Heart left ventricle (tissue), 16 donors: ENCODE measurements at places on chromosomes 6 and 20.

DNA sequence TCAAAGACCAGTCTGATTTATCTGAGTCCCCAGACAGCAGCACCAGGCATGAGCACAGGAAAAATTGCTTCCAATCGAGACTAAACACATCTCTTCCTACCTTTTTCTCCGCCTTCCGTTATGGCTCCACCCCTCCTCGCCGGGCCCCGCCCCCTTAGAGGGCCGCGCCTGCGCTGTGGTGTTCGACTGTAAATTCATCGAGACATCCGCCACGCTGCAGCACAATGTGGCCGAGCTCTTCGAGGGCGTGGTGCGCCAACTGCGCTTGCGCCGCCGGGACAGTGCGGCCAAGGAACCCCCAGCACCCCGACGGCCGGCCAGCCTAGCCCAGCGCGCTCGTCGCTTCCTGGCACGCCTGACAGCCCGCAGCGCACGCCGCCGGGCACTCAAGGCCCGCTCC, 8.9 kb downstream of the REM1 start:
- DNase-seq = no peak

- DNase-seq = peak; percentile 69
Measured at GRCh38 chr6:2450546-2450945, 205.1 kb upstream of the GMDS start.

DNA sequence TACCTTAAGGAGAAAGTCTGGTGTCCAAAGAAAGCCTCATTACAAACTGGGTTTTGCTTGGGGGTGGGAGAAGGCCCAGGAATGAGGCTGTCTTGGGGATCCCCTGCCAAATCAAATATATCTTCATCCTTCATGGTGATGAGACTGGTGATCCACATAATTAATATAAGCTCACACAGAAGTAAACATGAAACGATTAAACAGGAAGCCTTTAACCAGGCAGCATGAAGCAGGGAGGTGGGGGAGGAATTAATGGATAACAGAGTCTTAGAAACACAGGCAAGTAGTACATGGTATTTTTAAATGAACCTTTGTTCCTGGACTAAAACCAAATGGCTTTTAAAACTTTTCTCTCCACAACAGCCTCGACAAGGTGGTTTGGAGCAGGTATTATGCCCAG, 437.5 kb downstream of the TFAP2A start:
- DNase-seq = no peak

DNA sequence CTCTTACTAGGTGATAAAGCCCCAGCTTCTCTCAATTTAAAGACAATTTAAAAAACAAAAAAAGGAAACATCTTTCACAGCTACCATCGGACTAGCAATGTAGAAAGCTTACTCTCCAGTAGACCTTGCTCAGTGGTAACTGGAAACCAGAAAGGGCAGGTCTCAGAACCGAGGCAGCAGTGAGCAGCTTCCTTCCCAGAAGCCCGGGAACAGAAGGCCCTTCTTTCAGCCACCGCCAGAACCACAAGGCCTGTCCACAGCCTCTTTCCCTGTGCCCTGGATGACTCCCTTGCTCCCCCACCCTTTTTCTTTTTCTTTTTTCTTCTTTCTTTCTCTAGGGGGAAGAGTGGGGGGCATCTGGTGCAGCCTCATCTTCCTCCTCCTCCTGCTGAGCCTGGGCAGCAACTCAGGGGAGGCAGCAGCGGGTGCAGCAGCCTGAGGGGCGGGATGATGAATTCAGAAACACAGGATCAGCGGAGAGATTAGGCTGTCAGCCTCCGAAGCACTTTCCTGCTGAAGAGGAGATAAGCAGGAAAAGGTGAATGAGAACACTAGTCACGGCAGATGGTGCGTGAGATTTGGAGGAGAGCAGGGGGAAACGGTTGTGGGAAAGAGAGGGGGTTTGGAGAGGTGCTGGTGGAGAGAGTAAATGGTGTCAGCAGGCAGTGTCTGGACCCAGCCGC, 158.5 kb downstream of the ID4 start:
- DNase-seq = no peak

DNA sequence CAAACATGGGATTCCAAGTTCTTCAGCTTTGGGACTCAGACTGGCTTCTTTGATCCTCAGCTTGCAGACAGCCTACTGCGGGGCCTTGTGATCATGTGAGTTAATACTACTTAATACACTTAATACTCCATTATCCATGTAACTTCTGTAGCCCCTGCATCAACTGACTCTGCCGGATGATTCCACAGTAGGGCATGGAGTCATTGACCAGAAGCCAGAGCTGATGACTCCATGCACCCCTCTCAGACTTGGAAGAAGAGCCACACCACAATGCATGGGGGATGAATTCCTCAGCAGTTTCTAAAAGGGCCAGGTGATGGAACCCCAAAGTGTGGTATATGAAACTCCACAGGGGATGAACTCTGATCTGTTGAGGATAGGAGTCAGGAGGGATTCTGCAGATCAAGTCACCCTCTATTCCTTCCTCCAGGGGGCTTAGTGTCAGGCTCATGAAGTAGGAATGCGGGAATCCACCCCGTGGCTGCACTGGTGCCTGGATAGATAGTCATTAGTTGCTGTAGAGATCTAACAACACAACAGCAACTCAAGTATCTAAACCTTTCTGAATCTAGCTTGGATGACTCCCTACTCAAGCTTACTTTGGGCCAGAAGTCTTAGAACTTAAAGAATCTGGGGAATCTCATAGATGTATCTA, 70.2 kb downstream of the GPR6 start:
- no peak for DNase-seq

DNA sequence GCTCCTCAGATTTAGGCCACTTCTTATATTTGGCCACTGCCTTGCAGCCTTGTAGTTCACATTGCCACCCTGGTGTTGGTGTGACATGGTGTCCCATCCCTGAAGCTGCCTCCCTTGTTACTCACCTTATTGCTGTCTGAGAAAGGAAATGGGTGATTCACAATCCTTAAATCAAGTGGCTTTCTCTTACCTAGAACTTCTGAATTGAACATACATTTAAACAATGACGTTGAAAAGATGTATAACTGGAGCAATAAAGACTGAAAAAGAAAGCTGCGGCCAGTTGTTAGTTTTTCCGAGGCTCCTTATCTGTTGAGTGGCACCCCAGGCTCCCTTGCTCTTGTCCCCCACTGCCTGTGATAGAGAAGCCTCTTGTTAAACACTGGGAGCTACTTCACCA, 28.8 kb upstream of the GNRH2 start:
- no peak for DNase-seq

DNA sequence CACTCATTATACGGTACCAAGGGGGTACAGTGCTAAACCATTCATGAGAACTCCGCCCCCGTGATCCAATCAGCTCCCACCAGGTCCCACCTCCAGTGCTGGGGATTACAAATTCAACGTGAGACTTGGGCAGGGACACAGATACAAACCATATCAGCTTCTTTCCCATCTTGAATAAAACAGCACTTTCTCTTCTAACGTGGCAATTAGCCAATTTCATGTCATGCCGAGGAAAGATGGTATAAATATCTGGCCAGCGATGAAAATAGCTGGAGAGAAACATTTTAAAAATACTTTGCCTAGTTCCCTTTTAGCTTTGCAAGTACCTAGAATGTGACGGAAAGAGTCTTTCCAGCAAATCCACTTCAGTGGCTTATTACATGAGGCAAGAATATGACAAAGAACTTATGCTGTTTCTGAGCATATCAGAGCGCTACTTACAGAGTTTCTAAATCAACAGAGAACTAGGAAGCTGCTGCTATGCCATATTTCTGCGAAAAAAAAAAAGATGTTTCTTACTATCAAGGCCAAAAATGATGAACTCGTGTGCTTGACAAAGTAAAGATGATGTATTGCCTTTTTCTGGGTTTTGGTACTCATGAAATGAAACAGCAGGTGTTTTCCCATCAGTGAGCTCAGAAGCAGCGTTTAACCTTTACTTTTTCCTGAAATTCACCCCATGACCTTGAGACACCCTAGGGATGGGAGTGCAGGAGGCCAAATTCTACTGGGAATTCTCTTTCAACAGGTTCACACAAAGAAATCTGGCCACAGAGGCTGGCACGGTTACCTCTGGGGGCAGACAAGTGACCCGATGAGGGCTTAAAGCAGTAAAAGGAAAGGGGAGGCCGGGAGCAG, 37.9 kb downstream of the AGPAT4 start:
- no peak for DNase-seq

DNA sequence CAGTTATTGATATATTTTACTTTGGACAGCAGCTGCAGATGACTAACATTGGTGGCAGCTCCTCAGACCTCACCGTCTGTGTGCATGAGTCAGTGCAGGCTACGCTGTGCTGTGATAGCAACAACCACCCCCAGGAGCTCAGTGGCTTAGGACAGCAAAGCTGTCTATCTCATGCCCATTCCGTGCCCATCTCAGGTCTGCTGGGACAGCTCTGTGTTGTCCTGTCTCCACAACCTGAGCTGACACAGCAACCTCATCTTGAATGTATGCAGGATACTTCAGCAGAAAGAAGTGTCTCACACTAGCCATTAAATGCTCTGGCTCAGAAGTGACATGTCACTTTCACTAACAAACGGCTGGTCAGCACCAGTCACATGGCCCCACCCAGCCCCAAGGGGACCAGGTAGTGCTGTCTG, 47.7 kb downstream of the BANF2 start:
- DNase-seq = no peak
